Foreskin melanocyte (primary cell): ENCODE measurements at places on chromosomes 7 and 10.

GRCh38 chr7:25965405-25966123 lies 186.4 kb upstream of the NFE2L3 start:
- DNase-seq = no peak

DNA sequence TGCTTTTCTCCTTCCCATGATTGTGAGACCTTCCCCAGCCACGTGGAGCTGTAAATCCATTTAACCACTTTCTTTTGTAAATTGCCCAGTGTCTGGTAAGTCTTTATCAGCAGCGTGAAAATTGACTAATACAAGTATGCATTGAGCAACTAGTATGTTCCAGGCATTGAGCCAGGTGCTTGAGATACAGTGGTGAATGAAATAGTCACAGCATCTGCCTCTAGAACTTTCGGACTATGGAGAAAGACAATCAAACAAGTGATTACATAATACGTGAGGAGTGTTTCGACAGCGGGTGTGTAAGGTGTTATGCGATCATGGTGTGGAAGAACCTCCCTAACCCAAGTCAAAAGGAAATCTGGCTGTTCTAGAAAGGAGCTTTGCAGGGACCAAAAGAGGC lies 21.6 kb upstream of the NUP205 start:
- DNase-seq = no peak

DNA sequence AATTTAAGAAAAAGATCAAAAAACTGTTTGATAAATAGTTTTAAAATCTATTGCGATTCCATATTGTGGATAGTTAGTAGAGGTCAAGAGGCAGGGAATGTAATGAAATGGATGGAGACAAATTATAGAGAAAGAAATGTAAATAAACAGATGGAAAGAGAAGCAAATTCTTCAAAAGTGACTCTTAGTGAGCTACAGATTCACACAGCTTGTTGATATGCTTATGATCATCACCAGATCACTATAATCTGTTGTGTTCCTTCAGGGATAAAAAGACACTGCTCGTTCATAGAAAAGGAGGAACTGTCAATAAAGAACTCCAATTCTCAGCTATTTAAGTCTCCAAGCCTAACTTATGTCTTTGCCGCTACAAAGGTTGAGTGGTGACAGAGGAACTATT lies 251.4 kb upstream of the SEMA3C start:
- no peak for DNase-seq

DNA sequence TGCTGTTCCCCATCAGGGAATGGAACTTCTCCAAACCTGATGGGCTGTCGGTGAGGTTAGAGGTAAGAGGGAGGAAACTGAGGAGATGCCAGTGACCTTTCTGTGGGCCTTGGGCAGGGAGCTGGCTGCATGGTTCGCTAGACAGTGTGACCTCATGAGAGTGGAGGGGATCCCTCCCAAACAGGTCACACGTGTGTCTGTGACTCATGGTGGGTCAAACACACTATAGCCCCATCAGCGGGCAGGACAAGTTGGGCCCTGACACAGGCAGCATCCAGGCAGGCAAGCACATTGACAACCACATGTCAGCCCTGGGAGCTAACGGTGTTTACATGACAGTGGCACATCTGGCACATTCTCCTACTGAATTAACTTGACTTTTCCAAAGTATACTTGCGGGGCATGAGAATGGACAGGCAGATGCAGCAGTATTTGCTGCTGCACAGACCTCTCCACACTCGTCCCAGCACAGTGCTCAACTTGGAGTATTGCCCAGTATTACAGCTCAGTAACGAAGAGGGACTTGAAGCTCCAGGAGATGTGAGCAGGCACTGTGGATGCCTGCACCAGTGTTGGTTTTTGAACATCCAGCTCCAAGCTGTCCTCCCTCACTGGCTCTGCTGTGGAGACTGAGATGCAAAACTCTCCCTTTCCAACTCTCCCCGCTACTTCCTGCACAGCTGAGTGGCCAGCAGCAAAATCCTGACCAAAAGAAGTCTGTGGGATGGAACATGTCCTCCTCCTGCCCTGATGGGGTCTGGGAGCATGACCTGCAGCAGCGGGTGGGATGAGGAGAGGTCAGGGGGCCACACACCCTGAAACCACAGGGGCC lies 199.6 kb downstream of the WDR37 start:
- DNase-seq = no peak

- DNase-seq = no peak
Measured at GRCh38 chr7:13017333-13017857, 330.0 kb downstream of the ARL4A start.

GRCh38 chr7:98630149-98630548 lies 13.1 kb downstream of the NPTX2 start:
- DNase-seq = no peak

- no peak for DNase-seq
Measured at GRCh38 chr7:44111761-44112160, 7.6 kb downstream of the AEBP1 start.

DNA sequence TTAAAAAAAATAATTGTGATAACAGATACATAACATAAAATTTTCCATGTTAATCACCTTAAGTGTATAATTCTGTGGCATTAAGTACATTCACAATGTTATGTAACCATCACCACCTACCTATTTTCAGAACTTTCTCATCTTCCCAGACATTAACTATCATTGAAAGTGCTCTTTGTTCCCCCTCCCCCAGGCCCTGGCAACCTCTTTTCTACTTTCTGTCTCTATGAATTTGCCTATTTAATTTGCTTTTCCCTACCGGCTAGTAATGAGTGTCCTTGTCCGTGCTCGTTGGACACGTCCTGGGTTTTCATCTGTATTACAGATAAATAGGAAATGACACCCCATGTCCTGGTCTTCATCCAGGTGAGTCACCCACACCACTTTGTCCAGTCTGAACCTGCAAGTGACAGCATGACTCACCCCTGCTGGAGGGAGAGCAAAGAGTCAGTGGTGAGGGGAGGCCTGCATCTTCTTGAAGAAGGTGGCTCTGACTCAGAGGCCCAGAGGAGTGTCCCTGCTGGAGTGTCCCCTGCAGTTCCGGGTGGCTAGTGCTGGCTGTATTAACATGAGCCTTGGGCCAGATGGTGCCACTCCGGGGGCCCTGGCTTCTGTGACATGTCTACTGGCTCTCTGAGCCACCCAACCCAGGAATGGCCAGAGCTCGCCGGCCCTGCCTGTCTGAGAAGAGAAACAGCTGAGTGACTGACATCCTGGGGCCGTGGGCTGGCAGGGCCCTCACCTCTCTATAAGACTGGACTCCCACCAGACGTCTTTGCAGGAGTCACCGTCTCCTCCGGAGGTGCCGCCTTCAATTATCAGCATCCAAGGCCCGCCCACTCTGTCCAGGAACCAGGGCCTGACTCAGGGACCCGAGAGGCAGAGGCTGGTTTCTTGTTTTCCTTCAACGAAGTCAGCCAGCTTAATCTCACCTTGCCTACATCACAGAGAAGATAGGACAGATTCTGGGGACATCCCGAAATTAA lies 503.2 kb upstream of the MKI67 start:
- no peak for DNase-seq

GRCh38 chr7:137895301-137896221 lies 48.8 kb upstream of the DGKI start:
- no peak for DNase-seq

DNA sequence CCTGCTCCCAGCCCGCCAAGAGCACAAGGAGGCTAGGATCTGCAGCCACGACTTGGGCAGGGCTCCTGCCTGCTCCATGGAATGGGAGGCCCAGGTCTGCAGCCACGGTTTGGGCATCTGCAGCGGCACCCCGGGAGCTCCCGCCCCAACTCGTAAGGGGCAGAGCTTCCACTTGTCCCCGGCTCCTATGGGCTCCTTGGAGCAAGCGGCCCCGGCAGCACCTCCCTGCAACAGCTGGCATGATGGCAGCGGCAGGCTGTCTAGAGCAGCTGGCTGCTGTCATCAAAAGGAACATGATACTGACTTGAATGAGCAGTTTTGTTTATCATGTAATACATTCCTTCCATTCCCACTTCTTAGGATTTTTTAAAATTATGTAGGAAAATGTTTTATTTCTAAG lies 684.0 kb upstream of the FOXK1 start:
- DNase-seq = no peak

DNA sequence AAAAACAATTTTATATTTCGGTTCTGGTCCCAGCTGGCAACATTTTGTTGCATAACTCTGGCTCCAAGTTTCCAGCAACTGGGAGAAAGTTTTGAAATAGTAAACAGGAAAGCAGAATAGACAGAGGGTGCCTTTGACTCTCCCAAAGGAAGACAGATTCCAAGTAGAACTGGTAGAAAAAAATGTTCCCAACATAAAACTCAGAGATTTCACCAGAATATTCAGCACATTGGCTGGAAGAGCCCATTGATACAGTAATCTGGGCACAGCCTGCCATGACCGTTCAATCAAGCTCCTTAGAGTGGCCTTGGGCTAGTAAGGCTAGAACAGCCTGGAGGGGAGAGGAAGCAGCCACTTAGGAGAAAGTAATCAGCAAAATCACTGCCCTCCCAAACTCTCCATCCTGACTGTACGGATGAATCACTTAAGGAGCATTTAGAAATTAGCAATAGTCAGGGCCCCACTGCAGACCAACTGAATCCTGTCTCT lies 120.4 kb downstream of the CUBN start:
- DNase-seq = peak; percentile 69

DNA sequence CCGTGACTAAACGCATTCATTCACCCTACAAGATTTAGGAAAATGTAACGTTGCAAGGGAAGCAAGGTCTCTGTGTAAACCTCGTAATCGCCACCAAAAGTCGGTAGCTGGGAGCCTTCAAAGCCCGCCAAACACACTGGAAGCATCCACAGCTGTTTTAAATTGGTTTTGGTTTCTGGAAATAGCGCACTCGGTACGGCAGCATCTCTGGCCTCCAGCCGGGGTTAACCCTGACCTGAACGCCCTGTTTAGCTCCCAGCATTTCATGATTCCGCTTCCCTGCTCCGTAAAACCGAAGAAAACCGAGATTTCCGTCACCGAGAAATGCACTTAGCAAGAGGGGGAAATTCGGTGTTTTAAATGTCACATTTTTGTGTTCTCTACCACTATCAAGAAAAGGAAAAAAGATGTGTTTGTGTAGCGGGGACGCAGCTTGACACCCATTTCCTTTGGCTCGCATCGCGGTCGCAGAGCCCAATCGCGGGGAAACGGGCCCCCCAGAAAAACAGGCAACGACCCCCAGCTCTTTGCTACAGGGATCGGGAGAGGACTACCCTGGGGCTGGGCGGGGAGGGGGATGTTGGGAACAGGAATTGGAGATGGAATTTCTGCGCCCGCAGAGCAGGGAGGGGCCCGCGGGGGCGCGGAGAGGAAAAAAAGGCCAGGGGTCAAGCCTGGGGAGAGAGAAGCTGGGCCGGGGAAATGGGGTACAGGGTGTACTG lies 646 bp downstream of the SGCE start:
- peak; percentile 52 for DNase-seq

DNA sequence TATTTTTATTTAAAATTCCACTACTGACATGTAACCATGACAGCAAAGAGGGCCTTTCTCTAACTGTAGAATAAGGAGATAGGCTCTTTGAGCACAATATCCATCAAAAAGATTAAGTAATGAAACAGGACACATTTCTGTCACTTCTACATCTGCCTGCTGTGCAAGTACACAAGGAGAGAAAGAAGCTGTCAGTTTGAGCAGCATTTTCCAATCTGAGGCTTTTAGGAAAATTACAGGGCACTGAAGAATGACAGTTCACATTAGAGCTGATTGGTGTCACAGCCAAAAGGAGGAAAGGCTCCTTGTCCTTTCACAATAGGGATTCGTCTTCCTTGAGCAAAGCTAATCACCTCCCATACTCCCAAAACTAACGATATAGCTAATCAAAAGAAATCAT lies 158.8 kb upstream of the TAC1 start:
- DNase-seq = no peak

DNA sequence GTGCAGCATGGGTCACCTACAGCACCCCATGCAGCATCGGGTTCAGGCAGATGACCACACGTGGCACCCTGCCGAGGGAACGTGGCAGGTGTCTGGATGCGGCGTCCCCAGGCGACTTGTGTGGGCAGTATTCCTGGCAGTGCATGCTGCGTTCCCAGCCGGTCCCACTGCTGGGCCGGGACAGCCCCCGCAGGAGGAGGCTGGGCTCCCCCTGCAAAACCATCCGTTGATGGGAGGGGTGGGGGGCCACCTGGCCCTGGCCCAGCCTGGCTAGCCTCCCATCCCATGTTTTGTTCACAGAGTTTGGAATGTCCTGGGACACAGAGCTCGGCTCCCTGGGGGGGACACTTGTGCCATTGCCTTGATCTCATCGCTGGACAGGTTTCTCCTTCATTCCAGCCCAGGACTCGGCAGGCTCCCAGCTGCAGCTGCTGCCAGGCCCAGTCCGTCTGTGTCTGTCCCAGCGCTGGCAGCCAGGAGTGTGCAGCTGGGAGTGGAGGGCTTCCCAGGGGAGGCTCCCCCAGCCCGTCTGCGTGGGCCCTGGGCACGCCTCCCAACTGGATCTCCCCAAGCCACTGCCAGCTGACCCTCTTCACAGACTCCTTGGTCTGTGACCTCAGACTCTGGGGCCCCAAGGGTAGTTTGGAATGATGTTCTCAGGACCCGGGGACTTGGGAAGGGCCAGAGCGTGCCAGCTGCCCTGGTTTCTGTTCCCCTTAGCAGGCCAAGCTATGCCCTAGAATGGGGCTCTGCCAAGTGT lies 32.6 kb downstream of the TMEM270 start:
- no peak for DNase-seq

GRCh38 chr10:85250304-85250703 lies 921.9 kb downstream of the CCSER2 start:
- DNase-seq = no peak

GRCh38 chr7:158810846-158811245 lies 18.5 kb downstream of the ESYT2 start:
- DNase-seq = no peak

DNA sequence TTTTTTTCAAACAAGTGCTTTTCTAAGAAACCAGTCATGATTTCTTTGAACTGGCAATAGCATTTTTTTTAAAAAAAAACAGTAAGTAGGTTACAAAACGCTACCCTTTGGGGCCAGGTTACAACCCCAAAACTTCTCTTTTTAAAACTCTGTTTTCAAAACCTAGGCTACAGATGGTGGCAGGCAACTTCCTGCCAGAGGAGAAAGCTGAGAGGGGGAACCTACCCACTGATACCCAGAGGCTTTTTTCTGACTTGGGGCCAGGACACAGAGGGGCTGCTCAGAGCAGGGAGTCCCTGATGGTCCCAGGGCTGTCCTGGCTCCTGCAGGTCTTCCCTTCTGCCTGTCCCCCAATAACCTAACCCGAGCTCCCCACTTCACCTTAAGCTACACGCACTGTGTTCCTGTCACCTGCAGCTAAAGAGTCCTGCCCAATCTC lies 6.9 kb downstream of the STN1 start:
- DNase-seq = no peak

GRCh38 chr7:134870156-134870555 lies 90.7 kb downstream of the CALD1 start:
- DNase-seq = no peak

- no peak for DNase-seq
Measured at GRCh38 chr10:78871796-78872195, 197.0 kb upstream of the ZMIZ1 start.

- DNase-seq = no peak
Measured at GRCh38 chr7:124692425-124692824, 73.2 kb downstream of the GPR37 start.

GRCh38 chr7:132045481-132045980 lies 489.1 kb upstream of the PODXL start:
- no peak for DNase-seq

GRCh38 chr10:60073781-60074656 lies 167.7 kb upstream of the CCDC6 start:
- no peak for DNase-seq

- no peak for DNase-seq
Measured at GRCh38 chr10:99521765-99522469, 10.8 kb upstream of the NKX2-3 start.

- no peak for DNase-seq
Measured at GRCh38 chr10:18164093-18164492, 23.9 kb downstream of the CACNB2 start.
